Stomach (tissue), 19 donors: ENCODE measurements at places on chromosomes 4 and X. TPM values are rescaled to one million over a fixed set of nuclear protein-coding genes. Genes with fewer than 3 reads are reported as not detected.

Gene DSPP
- total RNA-seq: not detected

Gene SPANXC
- not detected for total RNA-seq

Gene TFE3
- 13.0 TPM for total RNA-seq

Gene PFKFB1
- total RNA-seq: not detected

Gene DUSP21
- not detected for total RNA-seq

Gene CLDN34
- total RNA-seq: not detected

Gene XAGE2
- total RNA-seq: not detected

Gene ADGRL3
- total RNA-seq: 25.8 TPM

Gene SRPK3
- total RNA-seq: 1.6 TPM

Gene GUCY2F
- not detected for total RNA-seq

Gene MAOA
- 70.9 TPM for total RNA-seq

Gene EDA2R
- total RNA-seq: not detected

Gene FTHL17
- total RNA-seq: not detected

Gene DEFB131A
- not detected for total RNA-seq

Gene SLC6A14
- 4.0 TPM for total RNA-seq

Gene MFAP3L
- 2.4 TPM for total RNA-seq

Gene FOXR2
- not detected for total RNA-seq

Gene MAGEA1
- not detected for total RNA-seq

Gene FGG
- not detected for total RNA-seq

Gene NRK
- 6.2 TPM for total RNA-seq

Gene SFRP2
- 40.0 TPM for total RNA-seq
